ENCODE measurements at places on chromosomes 16 and 17.
A peak's percentile ranks its signal among the peaks of the same experiment; 100 is the strongest.

DNA sequence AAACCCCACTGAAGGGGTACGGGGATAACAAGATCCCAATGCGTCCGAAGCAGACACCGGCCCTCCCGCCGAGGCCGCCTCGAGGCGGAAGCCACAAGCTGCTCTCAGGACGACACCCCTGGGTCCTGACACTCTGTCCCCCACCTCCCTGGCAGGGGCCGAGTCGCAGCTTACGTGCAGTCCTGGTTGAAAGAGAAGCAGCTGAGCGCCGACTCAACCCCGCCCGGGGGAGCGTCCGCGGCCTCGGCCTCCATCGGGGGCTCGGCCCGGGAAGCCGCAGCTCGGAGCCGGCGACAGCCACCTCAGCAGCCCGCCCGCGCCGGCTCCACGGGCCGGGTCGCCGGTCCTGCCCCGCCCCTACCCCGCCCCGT lies at the start of gene WIPI1:
Gene WIPI1 (minus strand): TSS at position 329 of the 371 bp plus-strand sequence. CDS start 75 bp downstream, at position 254.
- DNase-seq = no peak

DNA sequence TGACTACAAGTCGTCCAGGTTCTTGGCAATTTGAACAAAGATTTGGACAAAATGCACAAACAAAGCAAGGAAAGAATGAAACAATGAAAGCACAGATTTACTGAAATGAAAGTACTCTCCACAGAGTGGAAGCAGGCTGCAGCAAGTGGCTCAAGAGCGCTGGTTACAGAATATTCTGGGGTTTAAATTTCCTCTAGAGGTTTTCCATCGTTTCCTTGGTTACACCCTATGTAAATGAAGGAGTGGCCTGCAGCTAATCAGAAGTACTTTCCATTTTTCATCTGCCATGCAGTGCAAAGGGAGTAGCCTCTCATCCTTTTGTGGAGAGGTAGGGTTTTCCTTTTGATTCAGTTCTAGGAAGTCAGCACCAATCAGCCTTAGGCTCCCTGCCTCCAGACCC lies 11.8 kb downstream of the STXBP4 start:
- DNase-seq = no peak

DNA sequence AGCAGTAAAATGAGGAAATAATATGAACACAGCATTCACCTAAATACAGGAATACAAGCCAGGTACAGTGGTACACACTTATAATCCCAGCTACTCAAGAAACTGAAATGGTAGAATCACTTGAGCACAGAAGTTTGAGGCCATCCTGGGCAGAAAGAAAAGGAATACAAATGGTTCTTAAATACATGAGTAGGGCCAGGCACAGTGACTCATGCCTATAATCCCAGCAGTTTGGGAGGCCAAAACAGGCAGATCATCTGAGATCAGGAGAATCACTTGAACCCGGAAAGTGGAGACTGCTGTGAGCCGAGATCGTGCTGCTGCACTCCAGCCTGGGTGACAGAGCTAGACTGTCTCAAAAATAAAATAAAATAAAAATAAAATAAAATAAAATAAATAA lies 23.0 kb upstream of the SMG8 start:
- no peak for DNase-seq

GRCh38 chr17:32483451-32484019 lies 3.3 kb upstream of the CDK5R1 start:
- no peak for DNase-seq

DNA sequence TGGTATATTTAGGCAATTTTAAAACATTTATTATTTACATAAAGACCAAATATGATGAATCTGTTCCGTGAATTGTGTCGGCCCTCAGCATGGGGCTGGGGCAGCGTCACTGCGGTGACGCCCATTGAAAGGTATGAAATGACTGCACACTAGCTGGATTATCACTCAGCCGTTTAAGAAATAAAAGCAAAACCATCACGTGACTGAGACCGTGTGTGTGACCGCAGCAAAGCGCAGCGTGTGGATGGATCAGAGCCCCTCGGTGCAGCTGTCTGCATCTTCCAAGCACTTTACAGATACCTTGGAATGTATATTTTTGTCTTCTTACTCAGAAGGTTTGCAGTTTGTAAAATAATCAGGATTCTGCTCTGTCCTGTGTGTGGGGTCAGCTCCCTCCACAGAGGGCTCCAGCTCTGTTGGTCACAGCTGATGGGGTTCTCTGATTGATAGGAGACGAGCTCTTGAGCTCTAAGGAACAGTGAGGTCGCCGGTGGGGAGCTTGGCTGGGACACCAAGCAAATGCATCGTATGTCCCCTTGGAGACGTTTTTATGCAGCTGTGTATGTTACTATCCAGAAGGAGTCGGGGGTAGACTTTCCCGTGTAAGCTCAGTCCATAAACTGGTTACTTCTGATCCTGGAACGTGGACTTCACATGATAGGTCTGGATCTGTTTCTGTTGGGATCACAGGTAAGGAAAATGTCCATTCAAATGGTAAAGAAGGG lies 45.1 kb downstream of the WDR45B start:
- DNase-seq = no peak

DNA sequence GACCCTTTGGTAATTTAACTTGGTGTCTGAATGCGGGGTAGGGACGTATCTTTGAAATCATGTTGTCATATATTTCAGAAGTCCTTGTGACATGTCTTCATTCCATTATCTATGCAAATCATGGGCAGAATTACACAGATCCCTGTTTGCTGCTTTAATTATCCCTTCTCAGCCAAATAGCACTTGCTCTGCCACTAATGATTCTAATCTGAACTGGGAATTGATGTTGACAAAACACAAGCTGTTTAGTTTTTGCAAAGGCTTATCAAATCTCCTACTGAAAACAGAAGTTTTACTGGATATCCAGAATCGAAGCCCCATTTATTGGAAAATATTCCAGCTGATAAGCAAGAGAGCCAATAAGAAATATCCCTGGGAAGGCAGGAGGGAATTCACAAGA lies 205.9 kb upstream of the COX10 start:
- DNase-seq = no peak

DNA sequence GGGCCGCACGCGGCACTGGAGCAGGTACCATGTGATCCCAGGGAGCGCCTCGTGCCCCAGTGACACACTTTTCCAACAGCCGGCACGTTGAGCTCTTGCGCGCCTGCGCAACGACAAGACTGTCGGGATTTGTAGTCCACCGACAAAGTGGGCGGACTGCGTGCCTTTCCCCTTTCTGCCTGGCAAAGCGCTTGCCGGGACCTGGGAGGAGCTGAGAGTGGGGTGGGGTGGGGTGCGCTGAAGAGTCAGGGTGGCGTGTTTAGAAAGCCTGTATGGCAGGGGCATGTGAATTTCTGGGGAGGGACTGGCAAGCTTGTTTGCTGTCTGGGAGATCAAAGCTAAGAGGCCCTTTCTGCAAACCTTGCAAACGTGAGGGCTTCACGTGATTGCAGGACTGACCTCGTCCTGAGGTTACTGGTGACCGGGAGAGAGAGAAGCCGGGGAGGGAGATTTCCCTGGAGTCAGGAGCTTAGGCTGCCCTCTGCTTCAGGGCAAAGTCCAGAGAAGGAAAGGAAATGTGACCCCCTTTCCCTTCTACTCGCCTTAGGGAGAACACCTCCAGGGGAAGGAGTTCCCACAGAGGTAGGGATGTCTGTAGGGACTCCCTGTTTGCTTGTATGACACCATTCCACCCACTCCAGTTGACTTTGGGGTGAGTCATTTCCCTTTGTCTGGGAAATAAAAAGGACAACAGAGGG lies 429 bp upstream of the NR1D1 start:
- peak; percentile 96 for DNase-seq

GRCh38 chr16:79482011-79482410 lies 118.5 kb downstream of the MAF start:
- no peak for DNase-seq

DNA sequence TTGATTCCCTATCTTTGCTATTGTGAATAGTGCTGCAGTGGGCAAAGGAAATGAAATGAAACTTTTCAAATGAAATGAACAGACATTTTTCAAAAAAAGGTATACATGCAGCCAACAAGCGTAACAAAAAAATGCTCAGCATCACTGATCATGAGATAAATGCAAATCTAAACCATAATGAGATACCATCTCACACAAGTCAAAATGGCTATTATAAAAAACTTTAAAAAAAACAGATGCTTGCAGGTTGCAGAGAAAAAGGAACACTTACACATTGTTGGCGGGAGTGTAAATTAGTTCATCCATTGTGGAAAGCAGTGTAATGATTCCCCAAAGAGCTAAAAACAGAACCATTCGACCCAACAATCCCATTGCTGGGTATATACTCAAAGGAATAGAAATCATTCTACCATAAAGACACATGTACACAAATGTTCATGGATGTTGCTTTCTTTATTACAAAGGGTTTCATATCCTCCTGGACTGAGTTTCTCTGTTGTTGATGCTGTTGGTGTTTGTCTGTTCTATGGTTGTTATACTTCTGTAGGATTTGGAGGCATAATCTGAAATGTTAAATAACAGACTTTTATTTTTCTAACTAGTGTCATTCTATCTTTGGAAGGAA lies 99.3 kb upstream of the SOX9 start:
- no peak for DNase-seq

DNA sequence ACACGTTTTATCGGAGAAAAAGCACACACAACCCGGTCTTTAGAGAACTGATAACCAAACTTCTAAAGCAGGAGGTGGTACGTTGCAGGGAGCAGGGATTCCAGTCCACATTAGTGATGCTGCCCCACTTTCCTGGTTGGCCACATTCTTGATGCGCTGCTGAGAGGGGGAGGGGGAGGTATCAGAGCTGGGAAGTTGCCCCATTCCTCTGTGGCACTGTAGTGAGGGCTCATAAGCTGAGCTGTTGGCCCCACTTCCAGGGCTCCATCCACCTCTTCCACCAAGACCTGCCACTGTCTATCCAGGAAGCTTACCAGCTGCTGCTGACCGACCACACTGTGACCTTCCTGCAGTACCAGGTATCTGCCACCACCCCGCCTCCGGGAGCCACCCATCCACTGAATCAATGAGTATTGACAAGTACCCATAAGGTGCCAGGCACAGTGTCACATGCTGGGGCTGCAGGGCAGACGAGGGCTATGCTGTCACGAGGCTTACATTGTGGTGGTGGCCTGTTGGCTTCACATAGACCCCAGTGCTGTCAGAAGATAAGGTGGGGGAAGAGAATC lies 1.1 kb downstream of the TSEN54 start:
- no peak for DNase-seq
